ENCODE measurements at places on chromosomes 1 and 21.

- no peak for DNase-seq
Measured at GRCh38 chr1:21834666-21835065, 22.6 kb downstream of the LDLRAD2 start.

DNA sequence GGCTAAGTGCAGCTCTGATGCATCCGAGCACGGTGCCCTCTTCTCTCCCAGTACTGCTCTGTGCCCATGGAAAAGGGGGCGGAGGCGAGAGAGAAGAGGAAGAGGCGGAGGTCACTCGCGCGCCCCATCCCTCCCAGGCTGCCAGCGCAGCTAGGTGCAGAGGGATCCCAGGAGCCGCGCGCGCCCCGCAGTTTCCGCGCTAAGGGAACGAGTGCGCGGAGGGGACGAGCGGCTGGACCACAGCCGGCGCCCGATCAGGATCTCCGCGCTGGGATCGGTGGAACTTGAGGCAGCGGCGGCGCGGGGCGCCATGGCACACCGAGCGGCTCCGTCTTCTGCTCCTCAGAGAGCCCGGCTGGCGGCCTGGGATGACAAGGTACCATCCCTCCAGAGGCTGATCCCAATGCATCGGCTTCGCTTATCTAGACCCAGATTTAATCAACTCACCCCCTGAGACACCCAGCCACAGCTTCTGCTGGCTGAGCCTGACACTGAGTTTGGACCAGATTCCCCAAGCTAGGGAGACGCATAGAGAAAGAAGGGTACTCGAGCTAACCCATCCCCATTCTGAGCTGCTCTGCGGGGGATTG lies at the start of gene PTGFR:
TSS of gene PTGFR (plus strand) at position 114 of the 590 bp plus-strand sequence. CDS start 1,770 bp downstream, outside the sequence.
- peak; percentile 76 for DNase-seq

DNA sequence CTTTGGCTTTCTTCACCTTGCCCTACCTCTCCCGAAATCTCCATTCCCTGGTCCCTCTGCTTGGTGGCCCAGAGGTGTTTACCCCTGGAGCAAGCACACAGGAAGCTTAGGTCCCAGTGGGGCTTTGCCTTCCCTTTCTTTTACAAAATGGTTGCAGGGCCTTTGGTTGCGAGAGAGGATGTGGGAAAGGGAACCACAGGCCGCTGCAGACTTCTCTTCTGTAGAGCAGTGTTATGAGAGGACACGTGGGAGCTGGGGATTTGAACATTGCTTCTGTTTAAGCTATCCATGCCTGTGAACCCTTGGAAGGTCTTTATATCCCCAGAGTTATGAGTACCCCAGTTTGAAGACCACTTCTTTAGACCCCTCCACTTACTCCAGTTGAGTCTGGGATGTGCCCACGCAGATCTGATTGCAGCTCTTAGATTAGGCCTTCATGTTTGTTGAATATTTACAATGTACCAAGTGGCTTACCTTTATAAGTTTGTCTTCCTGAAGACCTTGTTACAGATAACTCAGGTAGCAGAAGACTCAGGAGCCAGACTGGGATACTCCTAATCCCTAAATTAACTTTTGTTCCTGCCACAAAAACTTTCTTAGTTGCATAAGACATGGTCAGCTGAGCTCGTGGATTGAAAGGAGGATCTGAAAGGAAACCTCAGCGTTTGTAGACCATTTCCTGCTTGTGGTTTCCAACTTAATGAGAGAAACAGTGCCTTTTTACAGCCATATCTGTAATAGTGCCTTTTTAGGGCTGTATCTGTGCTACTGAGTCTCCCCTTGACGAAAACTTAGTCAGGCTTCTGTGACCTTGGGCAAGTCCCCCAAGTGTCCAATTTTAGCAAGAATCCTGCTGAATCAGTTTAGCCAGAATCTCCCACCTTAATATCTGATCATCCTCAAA lies 21.9 kb upstream of the IVNS1ABP start:
- no peak for DNase-seq

- DNase-seq: no peak
Measured at GRCh38 chr1:156012051-156012817, 8.5 kb downstream of the SSR2 start.

DNA sequence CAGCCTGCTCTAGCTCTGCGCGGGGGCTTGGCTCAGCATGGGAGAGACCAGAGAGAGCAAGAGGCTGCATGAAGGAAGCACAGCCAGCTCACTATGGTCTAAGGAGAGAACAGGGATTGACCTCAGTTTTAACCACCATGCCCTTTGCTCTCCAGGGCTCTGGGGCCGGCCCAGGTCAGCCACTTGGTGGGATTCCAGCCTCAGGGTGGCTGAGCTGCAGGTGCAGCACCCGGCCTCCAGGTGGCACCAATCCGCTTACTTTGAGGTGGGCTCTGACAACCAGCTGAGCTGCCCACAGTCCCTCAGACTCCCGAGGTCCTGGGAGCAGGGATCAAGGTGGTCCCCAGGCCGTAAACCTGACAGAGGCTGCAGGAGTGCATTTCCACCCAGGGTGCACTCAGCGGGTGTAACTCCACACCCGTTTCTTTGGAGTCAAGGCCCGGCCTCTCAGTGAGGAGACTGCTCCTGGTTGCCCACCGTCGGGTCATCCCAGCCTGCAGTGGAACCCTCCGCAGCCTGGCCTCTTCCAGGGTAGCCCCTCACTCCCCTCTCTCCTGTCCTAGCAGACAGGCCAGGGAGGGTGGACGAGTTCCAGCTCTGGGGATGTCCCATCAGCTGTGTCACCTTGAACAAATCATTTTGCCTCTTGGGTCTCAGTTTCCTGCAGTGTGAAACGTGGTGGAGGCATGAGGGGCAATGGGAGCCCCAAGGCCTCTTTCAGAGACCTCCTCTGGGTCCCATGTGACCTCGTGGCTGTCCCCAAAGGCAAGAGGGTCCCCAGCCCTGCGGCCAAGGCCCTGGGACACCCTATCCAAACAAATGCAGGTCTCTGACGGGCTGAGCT lies 607 bp upstream of the LGR6 start:
- peak; percentile 26 for DNase-seq

Measured in LHCN-M2 (cell line).